ENCODE measurements at places on chromosomes 1 and 21. TPM values are rescaled to one million over a fixed set of nuclear protein-coding genes. Genes with fewer than 3 reads are reported as not detected.

GRCh38 chr21:20527731-20528460 lies 470.3 kb upstream of the NCAM2 start:
- no peak for DNase-seq

AZIN2 gene
- 6.2 TPM for total RNA-seq

DNA sequence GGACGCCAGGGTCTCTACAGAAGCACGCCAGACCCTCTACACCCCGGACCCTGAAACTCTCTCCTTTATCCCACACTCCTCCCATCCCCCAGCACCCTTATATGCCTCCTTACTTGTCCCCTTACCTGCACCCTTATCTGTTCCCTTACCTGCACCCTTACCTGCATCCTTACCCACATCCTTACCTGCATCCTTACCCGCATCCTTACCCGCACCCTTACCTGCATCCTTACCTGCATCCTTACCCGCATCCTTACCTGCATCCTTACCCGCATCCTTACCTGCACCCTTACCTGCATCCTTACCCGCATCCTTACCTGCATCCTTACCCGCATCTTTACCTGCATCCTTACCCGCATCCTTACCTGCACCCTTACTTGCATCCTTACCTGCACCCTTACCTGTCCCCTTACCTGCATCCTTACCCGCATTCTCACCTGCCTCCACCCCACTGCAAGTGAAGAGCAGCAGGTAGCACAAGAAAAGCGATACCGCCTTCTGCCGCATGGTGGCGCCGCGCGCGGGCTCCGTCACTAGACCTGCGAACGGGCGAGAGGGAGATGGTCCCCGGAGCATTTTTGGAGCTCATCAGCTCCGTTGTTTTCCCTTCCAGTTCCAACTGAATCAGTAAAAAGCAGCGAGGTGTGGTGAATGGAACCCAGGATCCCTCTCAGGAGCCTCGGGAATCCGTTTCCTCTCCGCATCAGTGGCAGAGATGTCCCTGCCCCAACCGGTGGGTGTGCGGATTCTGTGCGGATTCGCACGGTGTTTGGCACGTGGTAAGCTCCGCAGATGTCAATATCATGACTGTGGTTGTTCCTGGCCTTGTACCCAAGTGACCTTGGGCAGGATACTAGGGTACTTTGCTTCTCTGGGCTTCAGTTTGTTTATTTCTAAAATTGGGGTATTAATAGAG lies 2.9 kb downstream of the IFI6 start:
- DNase-seq = peak; percentile 85

GRCh38 chr1:39943471-39944290 lies 11.3 kb upstream of the MFSD2A start:
- no peak for DNase-seq

HSPA6 gene
- 5.8 TPM for total RNA-seq

DNA sequence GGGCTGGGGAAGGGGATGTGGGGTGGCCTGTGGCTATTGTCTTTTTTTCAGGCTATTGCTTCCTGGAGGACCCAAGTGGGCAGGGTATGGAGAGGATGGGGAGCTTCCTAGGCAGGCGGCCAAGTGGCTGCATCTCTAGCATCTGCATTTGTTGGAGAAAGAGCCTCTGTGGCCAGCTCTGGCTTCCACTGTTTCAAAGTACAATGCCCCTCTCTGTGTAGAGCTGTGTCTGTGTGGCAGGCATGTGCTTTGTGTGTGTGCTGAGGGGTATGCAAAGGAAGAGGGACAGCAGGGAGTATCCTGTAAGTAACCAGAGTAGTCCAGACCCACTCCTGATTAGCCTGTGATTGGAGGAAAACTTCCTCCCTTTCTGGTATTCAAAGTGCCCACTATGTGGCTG lies 40.6 kb downstream of the KCNA2 start:
- no peak for DNase-seq

- no peak for DNase-seq
Observed at GRCh38 chr1:7352364-7352763, 418.7 kb upstream of the VAMP3 start.

Measured in mucosa of gallbladder (tissue), 1 donor.